Stomach (tissue), 19 donors: ENCODE measurements at places on chromosomes 4 and X. TPM values are rescaled to one million over a fixed set of nuclear protein-coding genes. Genes with fewer than 3 reads are reported as not detected.

GRCh38 chr4:152606753-152607152, 70.9 kb upstream of the FBXW7 start:
- peaks cover 8% of the 10 kb centered on the region for H3K4me1 ChIP-seq
- H3K36me3 ChIP-seq = no peaks in the 10 kb centered on the region
- H3K27ac ChIP-seq = no peak overlapping the region
- DNase-seq = peak; percentile 35
- H3K27me3 ChIP-seq = no peaks in the 10 kb centered on the region
- no peak overlapping the region for H3K4me3 ChIP-seq

Gene PRR32
- not detected for total RNA-seq

Gene TCEAL7
- 8.8 TPM for total RNA-seq

GRCh38 chrX:116667346-116668134, 204.8 kb upstream of the CT83 start:
- H3K4me3 ChIP-seq = no peak overlapping the region
- H3K27me3 ChIP-seq = no peaks in the 10 kb centered on the region
- H3K36me3 ChIP-seq = no peaks in the 10 kb centered on the region
- H3K4me1 ChIP-seq = no peaks in the 10 kb centered on the region
- H3K27ac ChIP-seq = no peak overlapping the region

DNA sequence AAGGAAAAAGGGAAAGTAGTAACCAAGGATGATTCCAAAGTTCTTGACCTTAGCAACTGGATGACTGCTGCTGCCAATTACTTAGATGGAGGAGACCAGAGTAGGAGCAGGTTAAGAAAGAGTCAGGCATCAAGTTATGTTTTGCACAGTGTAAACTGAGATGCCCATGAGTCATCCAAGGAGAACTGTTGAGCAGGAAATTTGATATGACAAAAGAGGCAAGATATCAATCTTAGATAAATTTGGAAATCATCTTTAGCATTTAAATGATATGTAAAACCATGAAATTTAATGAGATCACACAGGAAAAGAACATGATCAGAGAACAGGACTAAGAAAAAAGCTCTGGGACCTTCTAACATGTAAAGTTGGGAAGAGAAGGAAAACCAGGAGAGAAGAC, 361.3 kb downstream of the OPHN1 start:
- H3K4me1 ChIP-seq = no peaks in the 10 kb centered on the region
- DNase-seq = no peak
- no peak overlapping the region for H3K4me3 ChIP-seq
- H3K27me3 ChIP-seq = no peaks in the 10 kb centered on the region

- H3K27me3 ChIP-seq = peaks cover 13% of the 10 kb centered on the region
- no peaks in the 10 kb centered on the region for H3K4me1 ChIP-seq
- no peak for DNase-seq
- no peaks in the 10 kb centered on the region for H3K36me3 ChIP-seq
These were observed 4.8 kb downstream of the CAPN6 start for GRCh38 chrX:111265486-111265885.

Gene RXFP1
- not detected for total RNA-seq
